ENCODE measurements at places on chromosomes 7 and 10. TPM values are rescaled to one million over a fixed set of nuclear protein-coding genes. Genes with fewer than 3 reads are reported as not detected.

IGF2BP3 gene
- total RNA-seq: 37.9 TPM

SORCS3 gene
- 3.6 TPM for total RNA-seq

GATA3 gene
- total RNA-seq: 1.6 TPM

SYT15B gene
- total RNA-seq: 4.0 TPM

PHYHIPL gene
- 46.2 TPM for total RNA-seq

CPXM2 gene
- total RNA-seq: 27.7 TPM

COL13A1 gene
- 8.1 TPM for total RNA-seq

CD36 gene
- 89.8 TPM for total RNA-seq

GPER1 gene
- 4.1 TPM for total RNA-seq

CDC14C gene
- total RNA-seq: 0.22 TPM

CPA2 gene
- total RNA-seq: not detected

FAM25A gene
- not detected for total RNA-seq

ABCA13 gene
- total RNA-seq: 1.8 TPM

MINDY4 gene
- total RNA-seq: 10.2 TPM

OR6V1 gene
- total RNA-seq: not detected

EBF3 gene
- total RNA-seq: 28.6 TPM

UNCX gene
- 1.3 TPM for total RNA-seq

ADAMTS14 gene
- total RNA-seq: 5.2 TPM

CDK14 gene
- total RNA-seq: 88.5 TPM

SRGN gene
- 55.0 TPM for total RNA-seq

TYSND1 gene
- total RNA-seq: 15.7 TPM

PGAM2 gene
- total RNA-seq: 23.7 TPM

RNF32 gene
- 10.7 TPM for total RNA-seq

ZNF736 gene
- 66.8 TPM for total RNA-seq

TRPV5 gene
- total RNA-seq: 0.16 TPM

SORCS1 gene
- total RNA-seq: 66.1 TPM

HOGA1 gene
- total RNA-seq: 1.6 TPM

MAP3K8 gene
- 12.0 TPM for total RNA-seq

SORBS1 gene
- 72.9 TPM for total RNA-seq

FAM25C gene
- total RNA-seq: not detected

PAX4 gene
- not detected for total RNA-seq

SLC18A2 gene
- 7.0 TPM for total RNA-seq

NUTM2E gene
- total RNA-seq: 0.33 TPM

PCBD1 gene
- total RNA-seq: 39.8 TPM

KCNMA1 gene
- 114 TPM for total RNA-seq

ACBD7 gene
- total RNA-seq: 9.8 TPM

ANKRD61 gene
- not detected for total RNA-seq

ZNF32 gene
- 51.3 TPM for total RNA-seq

ZPBP gene
- total RNA-seq: 5.7 TPM

MKX gene
- total RNA-seq: 13.1 TPM

C10orf105 gene
- 0.11 TPM for total RNA-seq

VIPR2 gene
- 13.5 TPM for total RNA-seq

HMX3 gene
- 1.1 TPM for total RNA-seq

MSMB gene
- not detected for total RNA-seq

GPNMB gene
- total RNA-seq: 110 TPM

C7orf33 gene
- total RNA-seq: 3.6 TPM

NEUROG3 gene
- total RNA-seq: not detected

CC2D2B gene
- 2.5 TPM for total RNA-seq

FLNC gene
- 92.8 TPM for total RNA-seq

ARMC3 gene
- total RNA-seq: 0.77 TPM

ANKRD22 gene
- total RNA-seq: 0.44 TPM

CHPF2 gene
- 31.4 TPM for total RNA-seq

HOXA9 gene
- not detected for total RNA-seq

Measured in camera-type eye (tissue), 1 donor.